ENCODE measurements at places on chromosomes 5 and 9.
A peak's percentile ranks its signal among the peaks of the same experiment; 100 is the strongest.

GRCh38 chr5:29042152-29042551, 2003.8 kb upstream of the CDH9 start:
- DNase-seq = no peak

DNA sequence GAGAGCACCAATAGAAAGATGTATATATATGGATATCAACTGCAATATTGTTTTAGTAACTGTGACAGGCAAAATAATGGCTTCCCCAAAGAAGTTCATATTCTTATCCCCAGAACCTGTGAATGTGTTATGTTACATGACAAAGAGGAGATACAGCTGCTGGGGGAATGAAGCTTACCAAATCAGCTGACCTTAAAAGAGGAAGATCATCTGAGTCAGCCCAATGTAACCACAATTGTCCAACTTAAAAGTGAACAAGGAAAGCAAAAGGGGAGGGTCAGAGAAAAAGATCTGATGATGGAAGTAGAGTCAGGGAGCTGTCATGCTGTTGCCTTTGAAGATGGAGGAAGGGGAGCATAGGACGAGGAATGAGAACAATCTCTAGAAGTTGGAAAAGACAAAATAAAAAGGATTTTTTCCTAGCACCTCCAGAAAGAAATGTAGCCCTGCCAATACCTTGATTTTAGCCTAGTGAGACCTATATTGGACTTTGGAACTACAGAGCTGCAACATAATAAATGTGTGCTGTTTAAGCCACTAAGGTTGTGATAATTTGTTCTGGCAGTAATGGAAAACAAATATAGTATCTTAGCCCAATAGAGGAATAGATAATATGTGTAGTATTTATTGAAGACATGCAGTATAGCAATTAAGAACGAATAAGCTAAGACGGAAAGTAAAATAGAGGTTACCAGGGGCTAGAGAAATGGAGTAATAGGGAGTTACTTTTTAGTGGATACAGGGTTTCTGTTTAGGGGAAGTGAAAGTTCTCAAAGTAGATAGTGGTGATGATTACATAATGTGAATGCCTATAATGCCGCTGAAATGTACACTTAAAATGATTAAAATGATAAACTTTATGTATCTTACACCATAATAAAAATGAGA, 115.9 kb downstream of the PIK3R1 start:
- DNase-seq = no peak

- no peak for DNase-seq
Observed at GRCh38 chr5:1864896-1865440, 17.8 kb downstream of the IRX4 start.

DNA sequence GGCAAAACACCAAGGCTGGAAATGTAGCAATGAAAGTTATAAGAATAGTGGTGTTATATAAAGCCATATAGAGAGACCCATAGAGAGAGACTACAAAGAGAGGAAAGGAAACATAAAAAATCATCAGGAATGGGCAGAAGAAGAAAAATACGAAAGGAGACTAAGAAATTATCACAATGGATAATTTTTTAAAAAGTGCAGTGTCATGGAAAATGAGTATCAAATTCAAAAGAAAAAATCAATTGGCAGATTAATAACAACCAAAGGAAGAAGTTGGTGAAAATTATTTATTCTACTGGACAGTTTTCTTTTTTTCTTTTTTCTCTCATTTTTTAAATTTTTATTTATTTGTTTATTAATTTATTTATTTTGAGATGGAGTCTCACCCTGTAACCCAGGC, 1488.4 kb upstream of the WWC1 start:
- DNase-seq = no peak

DNA sequence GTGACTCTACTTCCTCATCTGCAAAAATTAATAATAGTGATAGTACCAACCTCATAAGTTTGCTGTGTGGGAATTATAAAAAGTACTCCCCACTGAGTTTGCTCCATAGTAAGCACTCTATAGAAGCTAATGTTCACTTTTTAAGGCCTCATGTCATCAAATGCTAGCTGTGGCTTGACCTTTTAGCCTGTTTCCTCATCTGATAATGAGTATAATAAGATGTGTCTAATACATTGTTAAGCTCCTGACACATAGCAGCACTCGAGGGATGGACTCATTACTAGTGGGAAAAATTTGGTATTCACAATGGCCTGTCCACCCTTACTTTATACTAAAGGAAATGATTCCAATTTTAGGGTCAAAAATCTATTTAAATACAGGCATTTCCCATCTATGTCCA, 26.1 kb upstream of the CAST start:
- no peak for DNase-seq

DNA sequence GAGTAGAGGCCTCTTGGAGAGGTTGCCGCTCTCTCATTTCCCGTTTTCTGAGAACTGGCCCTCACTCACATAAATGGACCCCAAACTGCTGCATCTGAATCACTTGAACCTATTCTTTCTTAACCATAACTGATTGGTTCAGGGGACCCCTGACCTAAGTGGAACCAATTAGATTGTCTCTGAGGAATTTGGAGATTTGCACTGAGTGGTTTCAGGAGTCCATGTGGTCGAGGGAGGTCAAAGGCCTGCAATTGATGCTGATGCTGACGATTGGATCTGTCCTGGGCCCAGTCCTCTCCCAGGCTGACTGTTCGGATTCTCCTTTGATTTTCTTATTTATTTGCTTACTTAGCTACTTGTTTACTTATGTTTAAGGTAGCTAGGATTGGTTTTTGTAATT, 88.0 kb downstream of the PTCD2 start:
- no peak for DNase-seq

DNA sequence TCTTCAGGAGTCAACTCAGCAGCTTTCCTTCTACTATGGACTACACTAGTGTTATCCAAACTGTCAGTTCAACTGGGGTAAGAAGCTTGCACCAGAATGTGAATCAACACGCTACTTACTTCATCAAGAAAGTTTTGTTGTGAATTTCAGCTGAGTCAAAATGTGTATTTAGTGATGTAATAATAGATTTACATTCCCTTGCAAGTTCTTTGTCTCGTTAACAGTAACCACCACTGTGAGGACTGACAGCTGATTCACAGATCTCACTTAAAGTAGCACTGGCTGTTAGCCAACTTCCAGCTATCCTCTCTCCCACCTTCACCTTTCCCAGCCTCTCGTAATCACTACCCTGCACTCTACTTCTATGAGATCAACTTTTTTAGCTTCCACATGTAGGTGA, 445.3 kb downstream of the NTRK2 start:
- no peak for DNase-seq

DNA sequence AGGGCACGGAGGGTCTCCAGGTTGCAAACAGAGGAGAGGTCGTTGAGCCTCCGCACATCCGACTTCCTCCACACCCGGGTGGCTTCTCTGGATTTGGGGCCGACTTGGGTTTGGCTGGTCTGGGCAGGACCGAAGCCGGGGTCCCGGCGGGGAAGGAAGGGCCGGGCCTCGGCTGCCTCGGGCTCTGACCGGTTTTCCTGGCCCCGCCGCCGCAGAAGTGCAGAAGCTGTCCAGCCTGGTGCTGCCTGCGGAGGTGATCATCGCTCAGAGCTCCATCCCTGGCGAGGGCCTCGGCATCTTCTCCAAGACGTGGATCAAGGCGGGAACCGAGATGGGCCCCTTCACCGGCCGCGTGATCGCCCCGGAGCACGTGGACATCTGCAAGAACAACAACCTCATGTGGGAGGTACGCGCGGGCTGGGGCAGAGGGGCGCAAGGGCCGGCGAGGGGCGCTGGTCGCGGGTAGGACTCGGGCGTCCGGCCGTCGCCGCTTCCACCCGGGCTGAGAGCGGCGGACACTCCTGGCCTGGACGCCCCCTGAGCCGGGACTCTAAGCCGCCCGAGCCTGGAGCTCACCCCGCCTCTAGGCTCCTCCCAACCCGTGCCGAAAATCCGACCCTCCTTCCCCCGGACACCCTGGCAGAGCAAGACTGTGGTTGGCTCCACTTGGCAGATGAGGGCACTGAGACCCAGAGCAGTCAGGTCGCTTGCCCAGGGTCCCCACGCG, 2.2 kb downstream of the PRDM12 start:
- DNase-seq = no peak

- no peak for DNase-seq
Observed at GRCh38 chr9:108476574-108476973, 379.2 kb downstream of the ACTL7B start.

DNA sequence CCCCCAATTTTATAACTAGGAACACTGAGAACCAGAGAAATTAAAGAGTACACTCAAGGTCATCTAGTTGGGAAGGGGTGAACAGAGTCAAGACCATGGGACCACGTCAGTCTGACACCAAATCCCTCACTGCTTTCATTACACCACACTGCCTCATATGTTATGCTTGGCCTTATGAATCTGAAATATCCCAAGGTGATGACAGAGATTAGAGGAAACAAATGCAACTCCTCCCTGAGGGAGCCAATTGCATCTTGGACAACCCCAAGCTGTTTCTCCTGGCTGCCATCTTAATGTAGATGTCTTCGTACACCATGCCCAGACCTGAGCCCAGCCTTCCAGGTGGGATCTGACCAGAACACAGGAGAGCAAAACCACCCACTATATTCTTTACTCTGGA, 60.6 kb upstream of the ABCA1 start:
- no peak for DNase-seq

DNA sequence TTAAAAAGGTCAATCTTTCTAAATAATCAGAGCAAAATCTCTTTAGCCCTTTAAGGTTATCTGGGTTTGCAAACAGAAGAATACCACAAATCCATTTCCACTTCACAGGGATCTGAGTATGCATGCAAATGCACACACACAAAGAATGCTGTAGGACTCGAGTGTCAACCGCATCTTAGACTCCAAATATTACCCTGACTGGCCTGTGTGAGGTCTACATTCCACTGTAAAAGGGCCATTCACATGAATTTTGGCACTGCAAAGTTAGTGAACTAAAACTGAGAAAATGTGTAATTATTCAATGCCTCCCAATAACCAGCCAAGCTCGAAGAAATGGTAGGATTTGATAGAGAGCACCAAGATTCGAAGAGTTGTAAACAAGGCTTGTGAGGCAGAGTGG, 199.9 kb downstream of the AGTPBP1 start:
- DNase-seq = no peak

DNA sequence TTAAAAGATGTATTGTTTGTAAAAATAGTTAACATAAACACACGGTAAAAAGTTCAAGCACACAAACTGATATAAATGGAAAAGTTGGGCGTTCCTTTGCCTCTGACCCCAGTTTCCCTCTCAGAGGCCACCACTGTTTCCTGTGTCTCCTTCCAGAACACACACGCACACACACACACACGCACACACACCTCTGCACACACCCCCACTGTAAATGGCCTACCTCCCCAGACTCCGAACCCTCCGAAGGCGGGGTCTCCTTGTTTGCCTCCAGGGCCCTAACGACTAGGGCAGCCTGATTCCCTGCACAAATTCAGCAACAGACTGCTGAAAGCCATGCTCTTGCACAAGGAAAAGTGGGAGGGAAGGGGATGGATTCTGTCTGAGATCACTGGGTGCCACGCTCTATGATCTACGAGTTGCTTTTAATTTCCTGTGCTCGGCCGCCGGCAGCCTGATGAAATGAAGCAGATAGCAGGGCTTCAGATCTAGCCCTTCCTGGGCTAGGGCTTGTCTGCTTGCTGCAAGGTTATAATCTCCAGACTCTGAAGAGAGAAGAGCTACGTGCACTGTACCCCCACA, 184.0 kb upstream of the IL12B start:
- no peak for DNase-seq

- DNase-seq = no peak
Observed at GRCh38 chr5:91188755-91189154, 194.4 kb downstream of the ARRDC3 start.

- DNase-seq = no peak
Observed at GRCh38 chr5:125457617-125458016, 711.2 kb upstream of the ZNF608 start.

- no peak for DNase-seq
Observed at GRCh38 chr5:96283589-96283988, 149.5 kb downstream of the PCSK1 start.

DNA sequence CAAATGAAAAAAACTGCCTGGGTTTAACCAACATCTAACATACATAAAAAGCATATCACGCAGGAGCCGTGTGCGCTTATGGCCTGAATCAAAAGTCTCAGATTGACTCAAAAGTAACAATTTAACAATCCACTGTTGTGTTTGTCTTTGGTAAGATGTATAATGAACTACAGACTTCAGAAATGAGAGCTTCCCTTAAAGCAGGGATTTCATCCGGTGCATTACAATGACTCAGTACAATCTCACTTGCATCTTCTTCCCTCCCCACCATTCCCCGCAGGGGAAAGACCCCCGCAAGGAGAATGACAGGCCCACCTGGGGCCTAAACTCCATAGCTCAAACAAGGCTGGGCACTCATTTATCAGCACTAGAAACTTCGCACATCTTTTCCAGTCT, 1.4 kb downstream of the ZFR start:
- DNase-seq = peak; percentile 10

DNA sequence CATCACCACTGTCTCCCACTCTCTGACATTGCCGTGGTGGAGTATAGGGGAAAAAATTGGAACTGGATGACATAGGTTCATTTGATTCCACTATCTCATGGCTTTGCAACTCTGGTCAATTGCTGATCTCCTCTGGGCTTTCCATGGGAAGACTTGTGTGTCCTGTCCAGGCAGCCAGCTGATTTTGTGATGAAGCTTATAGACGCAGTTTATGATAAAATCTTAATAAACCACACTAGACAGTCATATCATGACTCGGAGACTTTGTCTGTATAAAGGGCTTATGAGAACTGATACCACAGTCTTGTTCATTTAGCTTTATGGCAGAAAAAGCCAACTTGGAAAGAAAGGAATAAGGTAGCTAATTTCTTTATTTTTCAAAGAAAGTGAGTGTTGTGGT, 296.5 kb downstream of the MAST4 start:
- DNase-seq = no peak

GRCh38 chr5:179872055-179872827, 13.6 kb upstream of the MRNIP start:
- DNase-seq = no peak

DNA sequence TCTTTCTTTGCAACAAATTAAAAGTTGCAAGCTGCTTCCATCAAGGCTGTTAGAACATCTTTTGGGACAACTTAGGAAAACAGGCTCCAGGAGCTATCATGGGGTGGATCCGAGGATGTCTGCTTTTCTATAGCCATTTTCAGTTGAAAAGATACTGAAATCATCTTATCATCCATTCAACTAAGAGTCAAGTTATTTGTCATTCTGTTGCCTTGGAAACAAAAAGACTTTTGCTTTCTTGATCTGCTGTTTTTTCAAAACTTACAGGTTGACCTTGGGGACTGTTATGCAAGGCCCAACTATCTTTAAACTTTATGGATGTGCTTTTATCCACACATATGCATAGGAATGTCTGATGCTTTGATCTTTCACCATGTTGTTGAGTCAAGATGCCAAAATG, 545.3 kb upstream of the DAP start:
- DNase-seq = no peak
